Tongue (tissue), 3 donors: ENCODE measurements at places on chromosomes 3 and 15. TPM values are rescaled to one million over a fixed set of nuclear protein-coding genes. Genes with fewer than 3 reads are reported as not detected.
A peak's percentile ranks its signal among the peaks of the same experiment; 100 is the strongest.

DNA sequence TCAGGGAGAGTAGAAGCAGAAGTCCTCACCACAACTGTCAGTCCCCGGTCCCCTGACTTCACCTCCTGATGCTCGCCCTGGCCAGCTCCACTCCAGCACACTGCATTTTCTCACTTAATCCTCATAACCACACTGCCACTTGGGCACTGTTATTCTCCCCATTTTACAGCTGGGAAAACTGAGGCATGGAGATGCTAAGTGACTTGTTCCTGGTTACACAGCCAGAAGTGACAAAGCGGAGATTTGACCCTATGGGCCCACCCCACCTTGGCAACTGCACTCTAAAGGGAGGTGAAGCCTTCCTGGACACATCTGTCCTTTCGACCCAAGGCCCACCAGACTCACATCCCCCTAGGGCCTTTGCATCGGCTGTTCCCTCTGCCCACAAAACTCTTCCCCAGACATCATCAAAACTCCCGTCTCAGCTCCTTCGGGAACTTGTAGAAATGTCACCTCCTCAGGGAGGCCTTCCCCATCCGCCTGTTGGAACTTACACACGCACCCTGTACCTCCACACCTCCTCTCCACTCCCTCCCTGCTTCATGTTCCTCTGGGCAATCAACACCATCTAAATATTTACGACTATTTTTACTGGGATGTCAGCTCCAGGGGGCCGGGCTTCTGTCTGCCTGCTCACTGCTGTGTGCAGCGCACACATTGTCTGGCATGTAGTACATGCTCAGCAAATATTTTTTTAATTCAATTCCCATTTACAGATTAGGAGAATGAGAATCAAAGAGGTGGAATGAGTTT is 3.1 kb downstream of the GRIP2 start:
- no peak for DNase-seq

DNA sequence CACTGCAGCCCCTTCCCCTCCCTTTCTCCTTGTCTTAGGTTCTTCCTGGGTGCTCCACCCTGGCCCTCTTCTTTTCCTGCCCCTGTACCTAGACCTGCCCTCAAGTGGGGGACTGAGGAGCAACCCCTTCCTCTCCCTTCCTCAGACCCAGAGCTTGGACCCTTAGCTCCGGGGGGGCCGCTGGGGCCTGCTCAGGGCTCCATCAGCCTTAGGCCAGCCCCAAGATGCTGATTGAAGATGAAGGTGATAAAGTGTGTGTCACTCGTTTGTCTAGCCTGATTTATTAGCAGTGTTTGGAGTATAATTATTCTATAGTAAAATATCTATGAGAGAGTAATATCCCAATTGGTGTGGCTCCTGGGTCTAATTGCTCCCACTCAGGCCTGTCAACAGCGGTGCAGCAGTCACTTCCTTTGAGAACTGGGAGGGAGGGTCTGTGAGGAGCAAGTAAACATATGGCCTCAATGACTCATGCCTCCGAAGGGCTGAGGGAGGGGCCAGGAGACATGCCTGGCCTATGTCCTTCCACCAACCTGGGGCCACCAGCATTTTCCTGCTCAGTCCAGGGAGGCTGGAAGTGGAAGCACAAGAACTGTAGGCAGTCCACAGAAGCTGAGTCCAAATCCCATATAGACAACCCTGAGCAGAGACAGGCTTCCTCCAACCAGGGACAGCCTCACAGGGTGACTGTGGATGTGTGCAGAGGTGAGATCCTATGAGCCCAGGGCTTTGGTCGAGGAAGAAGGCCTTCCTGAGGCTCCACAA is 123.2 kb downstream of the DNAJB8 start:
- peak; percentile 53 for DNase-seq

- peak; percentile 37 for DNase-seq
Measured at GRCh38 chr15:85733416-85733815, 61.3 kb downstream of the KLHL25 start.

DNA sequence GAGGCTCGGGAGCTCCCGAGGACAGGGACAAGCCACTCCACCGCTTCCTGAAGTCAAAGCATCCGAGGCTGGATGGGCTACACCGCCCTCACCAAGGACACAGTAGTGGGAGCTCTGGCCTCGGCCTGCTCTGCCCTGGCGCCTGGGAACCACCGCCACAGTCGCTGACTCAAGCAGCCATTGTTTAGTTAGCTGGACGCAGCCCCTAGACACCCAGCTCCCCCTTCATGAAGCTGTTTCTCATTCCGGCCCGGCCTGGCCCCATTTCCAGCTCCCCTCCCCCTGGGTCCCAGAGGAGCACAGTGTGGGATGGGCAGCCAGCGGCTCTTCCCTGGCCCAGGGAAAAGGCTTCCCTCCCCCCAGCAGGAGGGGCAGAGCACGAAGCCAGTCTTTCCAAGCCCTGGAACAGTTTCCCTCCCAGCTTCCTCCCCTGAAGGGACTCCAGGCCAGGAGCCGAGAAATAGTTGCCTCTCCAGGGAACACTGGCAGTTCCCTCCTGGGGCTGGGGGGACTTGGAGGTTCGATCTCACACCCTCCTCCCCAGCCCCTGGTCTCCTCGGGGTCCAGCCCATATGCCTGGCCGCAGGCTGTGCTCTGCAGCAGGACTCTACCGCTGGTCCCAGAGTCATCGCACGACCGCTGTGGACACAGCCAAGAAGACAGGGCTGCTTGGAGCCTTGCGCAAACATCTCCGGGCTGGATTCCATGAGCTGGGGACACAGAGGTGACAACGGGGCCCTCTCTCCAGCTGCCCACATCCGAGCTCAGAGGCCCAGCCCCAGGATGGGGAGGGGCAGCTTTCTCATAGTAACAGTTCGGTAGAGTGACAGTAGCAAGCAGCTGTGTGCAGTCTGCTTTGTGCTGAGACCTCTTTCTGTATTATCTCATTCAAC is 10.0 kb downstream of the PLXND1 start:
- peak; percentile 89 for DNase-seq

DNA sequence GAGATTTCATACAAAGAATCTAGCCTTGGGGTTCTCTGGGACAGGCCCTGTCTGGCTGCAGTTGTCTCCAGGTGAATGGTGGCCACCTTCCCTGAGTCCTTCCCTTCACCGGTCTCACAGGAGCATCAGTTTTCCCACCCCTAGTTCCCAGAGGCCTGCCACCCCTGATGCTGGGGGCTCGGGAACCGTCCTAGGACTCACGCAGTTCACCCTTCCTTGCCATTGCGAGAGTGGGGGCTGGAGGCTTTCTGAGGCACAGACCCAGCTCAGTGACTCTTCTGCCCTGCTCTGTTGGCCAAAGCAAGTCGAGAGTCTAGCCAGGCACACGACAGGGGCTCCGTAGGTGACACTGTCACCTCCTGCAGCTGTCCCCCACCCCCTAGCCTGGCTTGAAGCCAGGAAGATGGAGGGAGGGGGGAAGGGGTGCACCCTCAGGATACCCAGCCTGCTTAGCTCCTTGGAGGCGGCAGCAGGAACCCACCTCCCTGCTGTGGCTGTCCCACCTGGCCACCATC is 130.3 kb downstream of the NUP210 start:
- DNase-seq: no peak

DNA sequence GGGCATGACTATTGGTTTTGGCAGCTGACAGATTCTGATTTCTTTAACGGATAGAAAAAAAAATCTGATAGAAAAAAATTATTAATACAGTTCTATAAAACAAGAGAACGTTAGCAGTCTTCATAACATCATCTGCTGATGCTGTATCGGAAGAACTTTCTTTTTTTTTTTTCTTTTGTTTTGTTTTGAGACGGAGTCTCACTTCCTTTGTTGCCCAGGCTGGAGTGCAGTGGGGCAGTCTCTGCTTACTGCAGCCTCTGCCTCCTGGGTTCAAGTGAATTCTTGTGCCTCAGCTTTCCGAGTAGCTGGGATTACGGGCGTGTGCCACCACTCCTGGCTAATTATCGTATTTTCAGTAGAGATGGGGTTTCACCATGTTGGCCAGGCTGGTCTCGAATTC is 271.2 kb upstream of the DPPA4 start:
- no peak for DNase-seq

GRCh38 chr15:58748040-58748851 is 1.3 kb downstream of the ADAM10 start:
- peak; percentile 29 for DNase-seq

DNA sequence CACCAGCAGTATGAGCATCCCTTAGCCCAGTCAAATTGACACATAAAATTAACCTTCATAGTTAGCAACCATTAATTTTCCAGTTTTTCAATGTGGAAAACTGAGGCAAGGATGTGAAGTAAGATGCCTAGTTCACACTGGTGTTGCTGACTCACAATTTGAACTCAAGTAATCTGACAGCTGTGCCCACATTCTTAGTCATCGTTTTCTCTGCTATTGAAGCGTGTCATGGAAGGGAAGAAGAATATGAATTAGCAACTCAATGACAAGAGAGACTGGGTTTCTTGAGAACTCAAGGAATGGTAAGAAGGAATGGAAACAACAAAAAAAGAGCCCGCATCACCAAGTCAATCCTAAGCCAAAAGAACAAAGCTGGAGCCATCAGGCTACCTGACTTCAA is 261.4 kb downstream of the EPHA3 start:
- DNase-seq: no peak

GRCh38 chr3:171699601-171700000 is 110.7 kb downstream of the PLD1 start:
- DNase-seq: no peak

- peak; percentile 80 for DNase-seq
Measured at GRCh38 chr15:63466378-63467192, 37.8 kb upstream of the USP3 start.

- no peak for DNase-seq
Measured at GRCh38 chr3:169640467-169641148, 22.9 kb downstream of the MECOM start.

GRCh38 chr15:33067456-33067855 is 127.1 kb downstream of the FMN1 start:
- DNase-seq: no peak

DNA sequence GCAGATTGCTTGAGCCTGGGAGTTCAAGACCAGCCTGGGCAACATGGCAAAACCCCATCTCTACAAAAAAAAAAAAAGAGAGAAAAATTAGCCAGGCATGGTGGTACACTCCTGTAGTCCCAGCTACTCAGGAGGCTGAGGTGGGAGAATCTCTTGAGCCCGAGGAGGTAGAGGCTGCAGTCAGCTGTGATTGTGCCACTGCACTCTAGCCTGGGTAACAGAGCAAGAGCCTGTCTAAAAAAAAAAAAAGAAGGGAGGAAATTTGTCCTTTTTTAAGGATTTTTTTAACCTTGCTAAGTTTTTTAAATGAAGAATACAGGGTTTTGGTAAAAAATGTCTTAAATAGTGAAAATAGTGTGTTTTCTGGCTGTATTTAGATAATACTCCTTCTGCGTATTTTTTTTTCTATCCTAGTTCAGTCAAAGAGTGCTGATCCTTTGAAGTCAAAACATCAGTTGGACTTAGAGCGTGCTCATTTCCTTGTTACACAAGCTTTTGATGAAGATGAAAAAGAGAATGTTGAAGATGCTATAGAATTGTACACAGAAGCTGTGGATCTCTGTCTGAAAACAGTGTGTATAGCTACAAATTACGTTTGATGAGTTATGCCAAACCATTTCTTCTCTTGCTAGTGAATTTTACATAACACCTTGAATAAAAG is 11.1 kb downstream of the CAPN7 start:
- DNase-seq: no peak

- DNase-seq: peak; percentile 78
Measured at GRCh38 chr3:165619069-165619468, 218.2 kb downstream of the BCHE start.

- peak; percentile 22 for DNase-seq
Measured at GRCh38 chr3:37863949-37864822, 2.5 kb downstream of the CTDSPL start.

DNA sequence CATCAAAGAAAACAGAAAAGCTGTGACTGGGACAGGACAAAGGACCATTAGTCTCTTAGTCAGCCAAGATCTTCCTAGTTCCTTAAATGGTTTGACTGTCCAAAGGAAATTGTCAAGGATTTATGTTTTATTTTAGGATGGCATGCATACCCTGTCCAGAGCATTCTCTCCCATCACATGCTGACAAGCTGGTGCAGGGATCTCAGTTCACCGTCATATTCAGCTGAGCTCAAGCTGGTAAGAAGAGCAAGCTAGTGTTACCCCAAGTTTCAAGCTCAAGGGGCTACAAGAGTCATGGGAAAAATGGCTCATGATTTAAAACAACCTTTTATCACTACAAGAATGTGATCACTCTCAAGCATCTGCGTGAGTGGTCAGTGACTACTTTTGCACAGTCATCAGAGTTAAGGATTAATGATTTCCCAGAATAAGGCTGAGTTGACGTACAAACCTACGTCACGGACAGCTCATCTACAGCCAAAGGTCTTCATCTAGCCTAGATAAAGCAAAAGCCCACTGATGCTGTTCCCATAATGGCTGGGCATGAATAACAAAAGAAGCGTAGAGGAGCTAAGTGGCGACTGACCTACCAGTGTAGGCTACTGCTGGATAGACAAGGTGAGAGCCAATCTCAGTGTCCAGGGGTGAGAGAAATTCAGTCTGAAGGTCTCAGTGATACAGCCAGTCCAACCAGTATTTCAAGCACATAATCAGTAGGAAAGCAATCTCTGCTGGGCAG is 157.5 kb downstream of the GABRB3 start:
- DNase-seq: no peak

DNA sequence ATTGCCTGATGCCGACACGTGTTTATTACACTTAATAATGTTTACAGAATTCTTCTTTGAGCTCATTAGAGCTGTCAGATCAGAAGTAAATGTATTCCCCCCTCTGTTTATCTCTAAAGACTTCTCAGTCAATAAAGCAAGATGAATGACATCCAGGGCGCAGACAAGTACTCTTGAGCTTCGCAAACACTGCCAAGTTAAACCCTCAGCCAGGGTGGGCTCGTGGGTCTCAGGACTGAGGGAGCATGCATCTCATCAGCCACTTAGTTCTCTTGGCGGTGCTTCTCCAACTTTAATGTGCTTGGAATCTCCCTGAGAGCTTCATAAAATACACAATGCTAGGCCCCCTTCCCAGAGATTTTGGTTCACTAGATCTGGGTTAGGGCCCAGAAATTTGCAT is 333.9 kb upstream of the THRB start:
- DNase-seq: no peak

DNA sequence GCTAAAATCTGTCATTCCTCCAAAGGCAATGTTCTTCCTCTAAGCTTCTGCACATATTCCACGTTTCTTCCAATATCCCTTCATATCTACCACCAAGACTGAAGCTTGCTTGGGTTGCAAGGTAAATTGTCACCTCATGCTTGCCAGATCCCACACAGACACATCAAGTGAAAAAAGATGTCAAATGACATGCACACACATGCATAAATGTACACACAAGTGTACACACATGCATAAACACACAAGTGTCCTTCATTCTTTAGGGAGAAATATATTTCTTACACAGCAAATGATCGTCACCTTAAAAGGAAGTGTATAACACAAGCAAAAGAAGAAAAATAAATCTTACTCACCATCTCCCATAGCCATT is 59.4 kb downstream of the CLASP2 start:
- DNase-seq: no peak

Gene ANP32A
- 105 TPM for total RNA-seq

Gene TLR9
- total RNA-seq: not detected

Gene HTD2
- 21.8 TPM for total RNA-seq

Gene SNTN
- total RNA-seq: not detected

Gene PPP1R2
- 92.1 TPM for total RNA-seq

Gene GPR27
- total RNA-seq: 5.1 TPM

Gene OCA2
- total RNA-seq: 4.9 TPM

Gene PP2D1
- total RNA-seq: not detected

Gene HOMER2
- 38.4 TPM for total RNA-seq

Gene PPARG
- total RNA-seq: 8.2 TPM
